ENCODE measurements at places on chromosomes 3 and 15.

DNA sequence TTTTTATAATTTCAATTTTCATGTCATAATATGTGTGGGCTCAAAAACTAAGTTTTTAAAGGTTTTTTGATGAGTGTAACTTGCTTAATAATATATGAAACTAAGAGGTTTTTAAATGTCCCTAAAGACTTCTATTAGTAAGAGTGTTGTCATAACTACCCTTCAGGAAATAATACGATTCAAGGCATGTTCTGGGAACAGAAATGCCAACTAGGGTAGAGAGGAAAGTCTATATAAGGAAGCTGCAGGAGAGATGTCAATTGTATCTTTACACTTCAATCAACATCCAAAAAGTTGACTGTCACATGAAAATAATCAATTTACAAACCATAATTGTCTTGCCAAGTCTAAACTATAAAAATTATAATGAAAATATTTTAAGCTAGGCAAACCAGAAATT, 76.3 kb downstream of the SMARCC1 start:
- DNase-seq: no peak

DNA sequence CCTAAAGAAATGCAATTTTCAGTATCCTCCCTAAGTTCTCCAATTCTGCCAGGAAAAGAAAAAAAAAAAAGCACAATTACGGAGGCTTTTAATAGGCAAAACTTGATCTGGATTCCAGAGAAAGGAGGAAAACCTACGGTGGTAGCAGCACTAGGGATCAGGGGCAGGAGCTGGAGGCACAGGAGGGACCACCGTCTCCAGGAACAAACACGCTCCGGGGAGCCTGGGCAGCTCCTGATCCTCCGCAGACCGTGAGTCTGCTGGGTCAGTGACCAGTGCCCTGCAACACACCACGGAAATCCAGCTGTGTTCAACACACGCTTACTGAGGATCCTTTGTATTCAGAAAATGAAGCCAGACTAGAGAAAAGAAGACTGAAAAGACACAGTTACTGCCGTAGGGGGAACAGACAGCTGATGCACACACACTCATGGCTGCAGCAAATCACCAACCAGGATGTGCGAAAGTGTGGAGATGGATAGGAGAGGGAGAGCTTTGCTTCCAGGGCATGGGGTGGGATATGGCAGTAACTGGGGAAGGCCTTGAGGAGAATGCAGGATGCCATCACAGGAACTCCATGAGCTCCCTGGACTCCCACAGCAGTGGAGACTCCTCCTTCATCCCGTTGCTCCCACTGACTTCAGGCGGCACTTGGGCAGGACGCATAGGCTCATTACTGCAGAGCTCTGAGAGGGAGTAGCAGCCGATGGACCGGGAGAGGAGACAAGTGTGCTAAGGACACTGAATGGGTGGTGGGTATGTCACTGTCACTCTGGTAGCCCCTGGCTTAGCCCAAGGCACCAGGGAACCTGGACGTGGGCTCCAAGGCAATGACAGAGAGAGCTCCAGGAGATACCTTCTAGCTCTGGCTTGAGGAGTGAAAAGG, 167.0 kb downstream of the ATP10A start:
- no peak for DNase-seq

GRCh38 chr15:69159805-69160140, 662 bp upstream of the GLCE start:
- no peak for DNase-seq

DNA sequence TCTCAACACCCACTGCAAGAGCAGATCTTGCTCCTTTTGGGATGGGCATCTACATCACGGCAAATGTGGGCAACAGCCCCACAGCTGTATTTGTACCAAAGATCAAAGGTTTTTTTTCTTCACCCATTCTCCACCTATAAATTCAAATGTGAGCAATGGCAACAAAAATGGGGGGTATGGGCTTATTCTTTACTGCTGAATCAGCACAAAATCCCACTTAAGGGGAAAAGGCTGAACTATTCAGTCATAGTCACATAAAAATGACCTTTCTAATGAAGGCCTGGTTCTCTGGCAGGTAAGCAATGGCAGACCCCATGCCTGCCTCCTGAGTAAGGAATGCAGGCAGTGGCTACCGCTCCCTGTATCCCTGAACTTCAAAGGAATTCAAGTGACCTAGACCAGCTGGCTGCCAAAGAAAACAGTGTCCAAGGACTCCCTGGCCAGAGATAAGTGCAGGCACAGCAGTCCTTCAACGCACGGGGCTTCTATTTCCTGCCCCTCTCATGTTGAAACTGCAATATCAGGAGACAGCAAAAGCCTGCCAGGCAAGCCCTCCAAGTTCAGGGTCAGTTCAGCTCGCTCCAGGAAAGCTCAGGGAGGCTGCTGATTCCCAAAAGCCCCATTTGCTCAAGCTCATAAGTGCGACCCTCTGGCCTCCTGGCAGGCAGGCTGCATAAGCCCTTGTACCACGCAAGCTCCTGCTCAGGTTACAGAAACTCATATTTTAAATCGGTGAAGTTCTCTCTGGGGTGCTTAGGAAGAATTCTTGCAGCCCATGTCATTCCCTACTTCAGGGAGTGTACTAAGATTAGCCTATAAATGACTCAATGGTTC, 134.1 kb downstream of the PDZRN3 start:
- no peak for DNase-seq

- no peak for DNase-seq
Observed at GRCh38 chr3:102525624-102526023, 90.8 kb downstream of the ZPLD1 start.

DNA sequence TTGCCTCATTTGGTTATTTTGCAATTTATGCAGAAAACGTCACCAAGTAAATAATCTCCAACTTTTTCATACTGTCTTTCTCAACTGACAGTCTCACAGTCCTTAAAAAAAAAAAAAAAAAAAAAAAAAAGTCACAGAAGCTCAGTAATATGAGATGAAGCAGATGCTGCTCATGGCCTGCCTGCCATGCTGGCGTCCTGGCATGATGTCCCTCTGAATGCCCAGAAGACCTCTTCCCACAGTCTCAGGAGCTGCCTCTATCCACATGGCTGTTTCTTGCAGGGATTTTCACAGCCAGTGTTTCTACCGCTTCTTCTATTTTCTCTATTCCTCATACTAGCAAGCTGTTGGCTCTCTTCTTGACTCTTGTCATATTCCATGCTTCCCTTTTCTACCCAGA, 87.7 kb downstream of the TGFBR2 start:
- DNase-seq: no peak

DNA sequence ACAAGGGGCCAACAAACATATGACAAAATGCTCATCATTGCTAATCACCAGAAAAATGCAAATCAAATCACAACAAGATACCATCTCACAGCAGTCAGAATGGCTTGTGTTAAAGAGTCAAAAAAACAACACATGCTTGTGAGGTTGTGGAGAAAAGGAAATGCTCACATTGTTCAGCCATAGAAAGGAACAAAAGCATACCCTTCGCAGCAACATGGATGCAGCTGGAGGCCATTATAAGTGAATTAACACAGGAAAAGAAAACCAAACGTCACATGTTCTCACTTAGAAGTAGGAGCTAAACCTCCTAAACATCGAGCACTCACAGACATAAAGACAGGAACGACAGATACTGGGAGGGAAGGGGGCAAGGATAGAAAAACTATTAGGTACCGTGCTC, 678.4 kb upstream of the GRM7 start:
- no peak for DNase-seq

DNA sequence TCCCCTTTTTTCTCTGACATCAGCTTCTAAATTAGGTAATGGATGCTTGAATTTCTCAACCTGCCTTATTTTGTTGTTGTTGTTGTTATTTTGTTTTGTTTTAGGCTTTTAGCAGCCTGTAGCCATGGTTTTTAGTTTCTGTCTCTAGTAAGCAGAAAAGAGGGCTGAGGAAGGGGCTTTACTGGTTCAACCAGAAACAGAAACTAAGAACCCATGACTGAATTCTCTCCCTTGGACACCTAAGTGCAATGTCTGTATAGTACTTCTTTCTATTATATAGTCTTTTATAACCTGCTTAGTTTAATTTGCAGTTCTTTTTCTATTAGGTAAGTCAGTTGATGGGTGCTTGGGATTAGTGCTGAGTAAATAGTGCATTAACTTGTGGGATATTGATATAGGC, 129.0 kb downstream of the BBX start:
- no peak for DNase-seq

DNA sequence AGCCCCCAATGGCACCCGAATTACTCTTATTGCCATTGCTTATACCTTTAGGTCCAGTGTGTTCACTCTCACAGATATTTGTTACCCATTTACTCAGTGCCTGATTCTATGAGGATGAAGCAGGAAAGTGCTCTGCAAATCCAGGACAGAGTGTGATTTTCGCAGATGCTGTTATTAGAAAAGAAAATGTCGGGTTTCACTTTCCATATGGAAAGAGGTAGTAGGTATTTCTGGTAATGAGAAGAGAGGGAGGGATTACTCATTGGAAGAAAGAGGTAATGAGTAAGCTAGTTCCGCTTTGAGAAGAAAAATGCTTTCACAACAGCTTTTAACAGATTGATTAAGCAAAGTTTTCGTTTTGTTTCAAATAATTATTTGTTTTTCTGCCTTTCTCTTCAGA, 336.3 kb upstream of the CFAP20DC start:
- peak; percentile 13 for DNase-seq

DNA sequence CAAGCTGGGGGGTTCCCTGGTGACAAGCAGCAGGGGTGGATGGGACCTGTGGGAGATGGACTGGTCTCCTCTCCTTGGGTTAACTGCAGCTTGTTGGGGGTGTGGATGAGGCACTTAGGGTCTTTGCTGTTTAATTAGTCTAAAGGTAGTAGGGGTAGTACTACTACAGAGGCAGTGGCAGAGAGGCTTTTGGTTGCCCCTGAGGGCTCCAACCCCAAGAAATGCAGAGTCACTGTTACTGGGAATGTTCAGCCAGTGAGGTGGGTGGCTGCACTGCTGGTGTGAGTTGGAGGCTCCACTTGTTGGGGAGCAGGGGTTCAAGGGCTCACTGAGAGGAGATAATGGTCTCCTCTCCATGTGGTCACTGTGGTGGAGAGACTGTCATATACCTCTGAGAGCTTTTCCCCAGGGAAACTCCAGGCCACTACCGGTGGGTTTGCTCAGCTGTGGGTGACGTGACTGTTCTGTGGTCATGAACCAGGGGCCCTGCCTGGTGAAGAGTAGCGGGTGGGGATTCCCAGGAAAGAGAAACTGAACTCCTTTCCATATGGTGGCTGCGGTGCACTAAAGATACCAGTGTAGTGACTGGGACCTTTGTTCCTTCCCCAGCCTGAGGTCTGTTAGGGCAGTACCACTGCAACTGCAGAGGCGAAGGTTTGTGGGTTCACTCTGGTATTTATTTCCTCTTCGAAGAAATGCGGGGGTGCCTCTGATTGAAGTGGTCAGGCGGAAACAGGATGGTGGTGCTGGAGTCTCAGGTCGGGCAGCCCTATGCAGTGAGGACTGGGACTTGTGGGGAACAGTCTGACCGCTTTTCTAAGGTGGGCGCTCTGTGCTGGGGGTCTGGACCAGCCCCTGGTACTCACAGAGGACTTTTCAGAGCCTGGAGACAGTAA, 68.9 kb upstream of the TNFSF10 start:
- DNase-seq: peak; percentile 86
